ENCODE measurements at places on chromosomes 4 and X.
A peak's percentile ranks its signal among the peaks of the same experiment; 100 is the strongest.

DNA sequence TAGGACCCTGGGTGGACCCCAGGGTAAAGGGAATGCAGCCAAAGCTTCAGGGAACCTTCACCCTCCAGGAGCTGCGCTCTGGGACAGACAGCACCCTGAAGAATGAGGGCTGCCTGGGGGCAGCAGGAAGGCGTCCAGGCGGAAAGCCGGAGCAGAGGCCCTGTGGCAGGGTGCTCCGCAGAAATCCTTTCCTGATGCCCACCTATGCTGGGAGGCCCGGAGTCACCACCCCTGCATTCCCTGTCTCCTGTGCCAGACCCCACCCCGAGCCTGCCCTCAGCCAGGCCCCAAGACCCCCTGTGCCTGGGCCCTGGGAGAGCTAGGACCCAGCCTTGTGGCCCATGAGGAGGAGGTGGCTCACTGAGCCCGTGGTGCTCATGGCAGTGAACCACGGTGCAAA, 1.3 kb upstream of the DGKQ start:
- DNase-seq = no peak

DNA sequence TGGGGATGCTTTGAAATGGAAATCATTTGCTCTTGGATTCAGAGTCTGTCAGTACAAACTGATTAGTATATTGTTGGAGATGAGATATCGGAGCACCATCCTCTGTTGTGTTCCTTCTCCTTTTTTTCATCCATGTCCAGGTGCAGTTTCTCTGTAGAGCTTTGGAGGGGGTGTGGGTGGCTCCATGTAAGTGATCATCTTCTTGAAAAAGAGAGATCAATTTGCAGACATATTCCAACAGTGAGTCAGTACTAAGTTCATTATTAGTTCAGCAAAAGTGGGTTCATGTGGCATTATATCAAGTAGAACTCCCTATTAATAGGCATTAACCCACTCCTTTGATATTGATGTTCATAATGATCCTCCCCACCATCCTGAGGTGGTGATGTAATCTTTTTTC, 18.9 kb downstream of the FRAS1 start:
- DNase-seq = no peak

DNA sequence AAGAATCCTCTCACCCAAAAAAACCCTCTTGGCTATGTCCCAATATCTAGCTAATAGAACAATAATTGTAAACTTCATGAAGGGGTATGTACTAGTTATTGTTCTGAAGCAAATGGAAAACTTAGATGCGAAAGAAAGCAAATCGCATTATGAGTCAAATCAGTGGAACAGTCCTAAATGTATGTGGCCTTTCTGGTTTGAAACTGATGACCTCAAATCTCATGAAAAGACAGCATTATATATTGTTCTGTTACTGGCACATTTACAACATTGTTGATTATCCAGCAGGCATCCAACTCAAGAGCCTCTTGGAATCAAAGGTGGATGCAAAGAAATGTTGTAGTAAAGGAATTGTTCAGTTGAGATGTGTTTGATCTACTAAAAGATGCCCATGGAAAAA, 34.7 kb downstream of the CSN3 start:
- DNase-seq = no peak

DNA sequence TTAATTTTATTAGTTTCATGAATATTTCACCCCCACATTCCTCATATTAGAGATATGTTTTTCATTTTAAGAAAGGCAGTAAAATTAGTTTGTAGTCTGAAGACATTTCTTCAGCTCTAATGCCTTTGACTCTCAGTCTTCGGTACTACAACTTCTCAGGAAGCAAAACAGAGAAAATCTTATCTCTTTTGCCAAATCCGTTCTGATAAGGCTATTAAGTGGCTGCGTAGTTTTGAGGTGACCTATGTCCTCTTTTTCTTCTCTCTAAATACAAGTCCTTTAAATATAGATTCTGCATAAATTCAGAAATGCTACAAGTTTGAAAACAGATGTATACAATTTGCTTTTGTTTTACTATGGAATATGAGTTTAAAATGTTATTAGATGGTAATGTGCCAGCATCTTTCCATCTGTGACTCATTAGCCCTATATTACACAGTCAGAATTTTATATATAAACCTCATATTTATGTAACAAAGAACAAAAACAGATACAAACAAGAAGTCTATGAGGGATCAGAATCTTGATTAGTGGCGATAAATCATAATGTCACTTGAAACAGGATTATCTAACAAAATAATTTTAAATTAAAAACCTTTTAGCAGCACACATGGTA, 181.2 kb upstream of the ETNPPL start:
- DNase-seq = no peak

DNA sequence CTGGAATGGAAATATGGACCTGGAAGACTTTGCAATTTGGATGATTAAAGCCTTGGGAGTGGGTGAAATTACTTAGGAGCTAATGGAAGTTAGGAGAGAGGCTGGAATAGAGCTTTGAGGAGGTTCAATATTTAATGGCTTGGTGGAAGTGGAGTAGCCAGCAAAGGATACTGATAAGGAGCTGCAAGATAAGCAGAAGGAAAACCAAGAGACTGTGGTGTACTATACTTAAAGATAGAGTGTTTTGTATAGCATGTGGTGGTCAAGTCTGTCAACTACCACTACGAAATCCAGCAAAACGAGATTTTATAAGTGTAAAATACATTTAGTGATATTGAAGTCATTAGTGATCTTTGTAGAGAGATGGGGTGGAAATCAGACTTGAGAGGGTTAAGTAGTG, 54.0 kb upstream of the TMLHE start:
- DNase-seq = no peak

- peak; percentile 42 for DNase-seq
Measured at GRCh38 chrX:106698693-106699092, 27.8 kb upstream of the RNF128 start.

GRCh38 chrX:13212191-13212651, 107.6 kb downstream of the ATXN3L start:
- DNase-seq = no peak

DNA sequence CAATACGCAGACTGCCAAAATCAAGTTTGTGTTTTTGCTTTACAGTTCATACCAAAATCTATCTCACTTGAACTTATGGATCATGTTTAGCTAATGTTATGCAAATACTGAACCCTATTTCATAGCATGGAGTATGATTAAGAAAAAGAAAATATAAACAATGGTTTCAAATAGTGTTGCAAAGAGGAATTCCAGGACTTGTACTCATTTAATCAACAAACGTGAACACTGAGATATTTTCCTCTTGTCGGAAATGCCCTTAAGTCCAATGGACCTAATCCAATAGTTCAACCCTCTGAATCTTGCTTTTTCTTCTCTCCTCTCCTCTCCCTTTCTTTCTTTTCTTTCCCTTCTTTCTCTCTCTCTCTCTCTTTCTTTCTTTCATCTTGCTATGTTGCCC, 30.8 kb downstream of the RASL11B start:
- no peak for DNase-seq

DNA sequence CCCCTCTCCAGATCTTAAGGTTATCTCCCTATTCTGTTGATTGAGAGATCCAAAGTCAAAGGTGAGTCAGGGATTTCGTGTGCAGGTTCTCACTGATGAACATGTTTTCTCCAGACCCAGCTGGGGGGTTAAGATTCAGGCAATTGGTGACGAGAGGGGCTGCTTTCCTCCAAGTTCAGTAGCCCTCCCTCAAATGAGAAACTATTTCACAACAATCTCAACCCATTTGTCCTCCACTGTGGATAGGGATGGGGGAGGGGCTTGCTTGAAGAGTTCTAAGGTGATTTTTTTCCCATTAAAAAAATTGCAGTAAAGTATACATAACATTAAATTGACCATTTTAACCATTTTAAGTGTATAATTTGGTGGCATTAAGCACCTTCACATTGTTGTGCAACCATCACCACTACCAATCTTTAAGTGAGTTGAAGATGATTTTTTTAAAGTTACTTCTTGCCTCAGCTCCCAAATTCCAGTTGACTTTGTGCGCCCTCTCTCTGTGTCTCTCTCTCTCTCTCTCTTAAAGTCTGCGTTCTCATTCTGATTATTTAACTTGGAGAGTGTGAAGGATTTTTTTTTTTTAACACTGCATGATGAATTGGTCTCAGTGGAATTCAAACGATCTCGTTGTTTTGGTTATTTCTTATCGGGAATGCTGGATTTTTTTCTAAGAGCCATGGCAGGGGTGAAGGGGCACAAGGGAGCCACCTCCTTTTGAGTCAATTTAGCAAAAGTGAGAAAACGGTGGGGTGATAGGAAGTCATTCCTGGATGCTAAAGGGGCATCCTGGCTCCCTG, 175.9 kb downstream of the SHROOM3 start:
- DNase-seq = peak; percentile 70

DNA sequence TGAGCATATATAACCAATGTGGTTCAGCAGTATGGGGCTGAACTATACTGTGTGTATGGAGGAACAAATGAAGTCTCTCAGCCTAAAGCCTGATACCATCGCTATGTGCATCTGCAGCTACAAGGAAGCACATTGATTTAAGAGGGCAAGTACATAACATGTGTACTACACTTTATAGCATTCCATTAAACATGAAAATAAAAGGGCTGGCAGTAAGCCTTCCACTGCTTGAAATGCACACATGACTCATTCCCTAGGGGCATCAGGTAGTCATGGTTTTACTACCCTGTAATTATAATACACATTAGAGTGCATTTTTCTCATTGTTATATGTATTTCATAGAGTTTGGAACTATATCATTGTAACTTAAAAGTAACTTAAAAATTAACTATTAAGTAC, 51.2 kb downstream of the SMARCA1 start:
- DNase-seq = peak; percentile 51

DNA sequence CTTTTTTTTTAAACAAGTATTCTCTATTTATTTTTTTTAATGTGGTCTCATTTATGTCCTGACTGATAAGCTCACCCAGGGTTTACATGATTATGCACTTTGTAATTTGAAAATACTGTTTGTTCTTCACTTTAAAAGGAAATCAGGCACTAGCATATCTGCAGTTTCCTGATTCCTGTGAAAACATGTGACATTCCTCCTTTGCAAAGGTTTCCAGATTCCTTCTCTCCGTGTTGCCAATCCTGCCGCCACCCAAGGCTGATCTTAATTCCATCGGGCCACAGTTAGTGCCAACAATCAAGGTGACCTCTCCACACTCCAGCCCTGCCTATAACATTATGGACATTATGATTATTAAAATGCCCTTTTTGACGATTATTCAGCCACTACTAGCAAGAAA, 225.4 kb downstream of the PCDH7 start:
- DNase-seq = no peak

All from fibroblast of skin of right biceps (primary cell).